Activated naive CD8-positive, alpha-beta T cell treated with anti-CD3 and anti-CD28 coated beads, Interleukin-2, amount 10 ng/mL, durations not matched to agents 7 days and 5 days (primary cell): ENCODE measurements at places on chromosomes 16 and 17. TPM values are rescaled to one million over a fixed set of nuclear protein-coding genes. Genes with fewer than 3 reads are reported as not detected.

DNA sequence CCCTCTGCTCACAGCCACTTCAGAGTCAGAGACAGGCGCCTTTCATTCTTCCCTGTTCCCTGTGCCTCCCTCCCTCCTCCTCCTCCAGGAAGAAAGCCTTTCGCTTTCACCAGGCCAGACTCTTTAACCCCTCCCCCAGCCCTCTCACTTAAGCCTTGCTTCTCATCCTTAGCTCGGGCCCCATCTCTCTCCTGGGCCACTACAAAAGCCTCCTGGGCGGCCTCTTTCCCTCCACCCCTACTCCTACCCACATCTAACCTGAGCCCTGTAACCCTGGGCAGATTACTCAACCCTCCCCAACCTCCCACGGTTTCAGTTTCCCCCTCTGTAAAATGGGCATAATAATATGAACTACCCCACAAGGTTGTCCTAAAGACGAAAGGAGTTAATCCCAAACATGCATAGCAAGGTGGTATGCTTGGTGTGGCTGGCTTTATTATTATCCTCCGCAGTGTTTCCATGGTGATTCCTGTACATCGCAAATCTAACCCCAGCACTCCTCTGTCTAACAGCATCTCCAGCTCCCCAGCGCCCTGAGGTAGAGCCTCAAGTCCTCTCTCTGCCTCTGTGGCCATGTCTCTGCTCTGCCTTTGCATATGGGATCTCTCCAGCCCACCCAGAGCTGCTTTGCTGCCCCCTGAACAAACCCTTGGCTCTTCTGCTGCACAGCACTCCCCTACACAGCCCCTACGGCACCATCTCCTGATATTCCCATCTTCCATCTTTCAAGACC lies 17.7 kb downstream of the PIMREG start:
- no peak for DNase-seq

Gene GAS7
- total RNA-seq, result 2.7 TPM

DNA sequence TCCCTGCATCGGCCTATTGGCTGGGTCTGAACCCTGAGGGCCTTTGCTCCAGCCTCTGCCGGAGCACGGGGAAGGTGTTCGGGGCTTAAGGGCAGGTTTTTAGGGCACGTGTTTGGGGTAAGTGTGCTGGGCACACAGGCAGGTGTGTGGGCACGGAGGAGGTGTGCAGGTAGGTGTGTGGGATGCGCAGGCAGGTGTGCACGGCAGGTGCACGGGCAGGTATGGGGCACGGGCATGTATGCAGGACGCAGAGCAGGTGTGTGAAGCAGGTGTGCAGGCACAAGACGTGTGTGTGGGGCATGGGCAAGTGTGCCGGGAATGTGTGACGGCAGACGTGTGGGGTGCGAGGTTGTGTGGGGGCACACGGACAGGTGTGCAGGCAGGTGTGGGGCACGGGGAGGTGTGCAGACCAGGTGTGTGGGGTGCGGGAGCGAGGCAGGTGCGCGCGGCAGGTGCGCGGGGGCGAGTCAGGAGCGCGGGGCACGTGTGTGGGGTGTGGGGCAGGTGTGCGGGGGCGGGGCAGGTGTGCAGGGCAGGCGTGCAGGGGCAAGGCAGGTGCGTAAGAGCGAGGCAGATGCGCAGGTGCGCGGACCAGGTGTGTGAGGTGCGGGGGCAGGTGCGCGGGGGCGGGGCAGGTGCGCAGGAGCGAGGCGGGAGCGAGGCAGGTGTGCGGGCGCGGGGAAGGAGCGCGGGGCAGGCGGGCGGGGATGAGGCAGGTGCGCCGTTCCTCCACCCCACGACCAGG lies 28.6 kb upstream of the METRNL start:
- DNase-seq, result no peak

DNA sequence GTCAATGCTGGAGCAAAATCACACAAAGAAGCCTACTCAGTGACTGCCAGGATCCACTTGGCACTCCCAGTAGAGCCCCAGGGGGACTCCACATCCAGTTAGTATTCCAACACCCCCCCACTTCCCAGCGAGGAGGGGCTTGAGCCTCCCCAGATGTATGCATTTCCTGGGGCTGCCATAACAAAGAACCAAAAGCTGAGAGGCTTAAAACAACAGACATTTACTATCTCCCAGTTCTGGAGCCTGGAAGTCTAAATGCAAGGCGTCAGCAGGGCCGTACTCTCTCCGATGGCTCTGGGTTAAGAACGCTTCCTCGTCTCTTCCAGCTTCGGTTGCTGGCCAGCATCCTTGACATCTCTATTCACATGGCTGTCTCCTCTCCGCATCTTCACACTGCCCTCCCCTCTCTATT lies 23.0 kb upstream of the GNA13 start:
- DNase-seq, result no peak

DNA sequence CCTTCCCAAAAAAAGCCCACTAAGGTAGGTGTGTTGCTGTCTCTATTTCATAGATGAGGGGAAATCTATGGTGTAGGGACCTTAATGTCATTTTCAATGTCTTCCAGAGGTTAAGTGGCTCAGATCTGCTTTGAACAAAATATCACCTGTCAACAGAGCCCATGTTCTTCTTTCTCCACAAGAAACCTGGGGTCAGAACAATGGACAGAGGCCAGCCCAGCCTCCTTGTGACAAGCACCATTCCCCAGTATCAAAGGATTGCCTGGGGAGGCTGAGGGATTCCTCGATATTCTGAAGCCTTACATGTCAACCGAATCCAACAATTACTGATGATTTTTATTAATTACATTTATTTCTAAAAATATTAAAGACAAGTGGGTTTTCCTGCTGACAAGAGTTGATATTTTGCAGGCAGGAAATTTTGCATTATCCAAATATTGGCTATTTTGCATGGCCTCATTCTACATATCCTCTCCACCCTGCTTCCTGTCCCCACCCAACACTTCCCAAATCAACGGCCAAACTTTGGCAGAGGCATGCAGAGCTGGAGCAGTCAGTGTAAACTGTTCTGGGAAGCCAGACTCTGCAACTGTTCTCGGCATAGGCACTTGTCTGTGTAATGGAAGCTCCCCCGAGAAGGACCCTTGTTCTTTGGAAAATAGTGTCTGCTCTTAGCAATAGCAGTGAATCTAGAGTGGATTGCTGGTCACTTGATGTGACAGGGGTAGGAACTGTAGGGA lies 281.5 kb downstream of the HS3ST3A1 start:
- DNase-seq, result no peak

Gene JUP
- 12.8 TPM for total RNA-seq

- DNase-seq, result no peak
These were observed 3.8 kb upstream of the PPL start for GRCh38 chr16:4940719-4941118.

DNA sequence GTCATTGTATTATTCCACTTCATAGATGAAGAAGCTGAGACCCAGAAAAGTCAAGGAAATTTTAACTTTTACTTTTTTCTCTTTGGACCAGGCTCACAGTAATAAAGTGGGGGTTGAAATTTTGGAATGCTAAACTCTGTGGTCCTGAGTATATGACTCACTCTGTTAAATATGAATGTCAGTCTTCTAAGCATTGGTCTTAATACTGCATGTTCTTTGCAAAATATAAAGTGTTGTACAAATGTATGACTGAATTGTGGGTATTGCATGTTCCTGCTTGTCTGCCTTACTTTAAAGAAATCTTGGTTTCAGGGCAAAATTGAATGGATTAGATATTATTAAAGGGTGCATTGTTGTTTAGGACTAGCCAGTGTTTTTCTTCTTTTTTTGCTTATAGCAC lies 950.8 kb upstream of the GOT2 start:
- DNase-seq, result no peak

DNA sequence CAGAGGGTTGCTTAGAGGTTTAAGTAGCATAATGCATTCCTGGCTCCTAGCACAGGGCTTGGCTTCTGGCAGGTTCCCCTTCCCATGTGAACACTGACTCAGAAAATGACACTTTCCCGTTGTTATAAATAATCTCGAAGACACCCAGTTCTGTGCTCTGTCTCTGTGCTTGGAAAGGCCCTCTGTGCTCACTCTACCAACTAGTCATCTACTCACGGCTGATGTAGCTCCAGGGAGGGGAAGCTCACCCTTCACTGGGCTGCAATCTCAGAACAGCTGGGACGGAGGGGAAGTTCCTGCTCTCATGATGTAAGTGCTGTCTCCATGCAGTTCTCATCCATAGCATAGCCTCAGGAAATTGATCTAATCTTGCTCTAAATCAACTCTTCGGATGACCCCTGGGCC lies 230.5 kb upstream of the ASIC2 start:
- no peak for DNase-seq

DNA sequence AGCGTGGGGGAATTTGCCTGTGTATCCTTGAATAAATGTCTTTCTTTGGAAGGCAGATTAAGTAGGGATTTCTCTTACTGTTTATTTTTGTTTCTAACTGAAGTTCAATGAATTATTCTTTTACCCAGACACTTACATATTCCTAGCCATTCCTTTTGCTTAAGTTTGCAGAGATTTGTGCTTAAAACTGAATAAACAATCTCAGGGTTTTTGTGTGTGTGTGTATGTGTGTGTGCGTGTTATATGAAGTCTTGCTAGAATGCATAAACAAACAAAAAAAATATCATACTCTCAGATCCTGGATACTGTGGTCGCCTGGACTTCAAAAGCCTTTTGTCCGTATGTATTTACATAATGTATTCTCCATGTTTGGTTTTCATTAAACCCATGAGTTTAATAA lies 672.8 kb downstream of the MAF start:
- DNase-seq, result no peak

DNA sequence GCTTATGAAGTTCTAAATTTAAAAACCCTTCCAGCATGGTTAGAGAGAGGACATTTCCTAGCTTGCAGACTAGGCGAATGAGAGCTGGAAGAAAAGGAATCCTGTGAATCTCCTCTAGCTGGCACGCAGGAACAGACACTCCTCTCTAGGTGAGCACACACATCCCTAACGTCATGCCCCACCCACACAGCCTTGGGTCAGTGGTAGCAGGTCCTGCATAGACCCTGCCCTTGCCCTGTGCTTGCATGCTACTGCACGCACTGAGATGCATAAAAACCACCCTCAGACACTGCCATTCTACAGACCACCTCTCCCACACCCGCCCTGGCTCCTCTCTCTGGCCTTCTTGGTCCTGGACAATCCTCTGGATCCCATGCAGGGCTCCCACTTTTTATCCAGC lies 23.5 kb downstream of the CES1 start:
- no peak for DNase-seq

- no peak for DNase-seq
These were observed 7.5 kb upstream of the RASD1 start for GRCh38 chr17:17503566-17504130.
